ENCODE measurements at places on chromosomes 3 and 15.

DNA sequence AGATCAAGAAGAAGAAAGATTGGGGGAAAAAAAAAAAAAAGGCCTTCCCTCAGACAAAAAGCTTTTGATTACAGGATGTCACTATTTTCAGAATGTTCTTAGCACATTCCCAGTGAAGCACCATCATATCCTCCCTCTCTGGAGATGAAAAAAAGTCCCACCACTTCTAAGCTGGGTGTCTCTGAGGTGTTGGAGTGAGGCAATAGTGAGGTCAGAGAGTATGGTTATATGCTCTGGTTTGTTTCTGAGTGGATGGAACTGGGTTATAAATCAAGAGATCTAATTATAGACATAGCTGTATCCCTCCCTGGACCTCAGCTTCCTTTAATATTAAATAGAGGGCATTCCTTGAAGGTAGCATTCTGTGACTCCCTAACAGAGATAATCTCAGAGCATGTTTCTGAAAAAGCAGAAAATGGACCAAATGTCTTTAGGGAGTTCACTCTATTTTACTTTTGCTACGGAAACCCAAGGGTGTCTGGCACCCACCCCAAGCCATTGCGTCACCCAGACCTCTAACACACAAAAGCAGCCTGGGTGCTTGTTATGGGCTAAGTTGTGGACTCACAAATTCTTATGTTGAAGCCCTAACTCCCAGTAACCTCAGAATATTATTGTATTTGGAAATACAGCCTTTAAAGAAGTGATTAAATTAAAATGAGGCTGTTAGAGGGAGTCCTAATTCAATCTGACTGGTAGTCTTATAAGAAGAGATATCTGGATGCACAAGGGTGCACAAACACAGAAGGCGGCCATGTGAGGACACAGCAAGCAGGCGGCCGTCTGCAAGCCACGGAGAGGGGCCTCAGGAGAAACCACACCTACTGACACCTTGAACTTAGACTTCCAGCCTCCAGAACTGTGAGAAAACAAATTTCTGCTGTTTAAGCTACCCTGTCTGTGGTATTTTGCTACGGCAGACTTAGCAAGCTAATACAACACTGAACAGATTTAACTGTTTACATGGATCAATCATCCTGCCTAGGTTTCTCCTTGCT, 81.5 kb downstream of the MB21D2 start:
- DNase-seq: no peak

DNA sequence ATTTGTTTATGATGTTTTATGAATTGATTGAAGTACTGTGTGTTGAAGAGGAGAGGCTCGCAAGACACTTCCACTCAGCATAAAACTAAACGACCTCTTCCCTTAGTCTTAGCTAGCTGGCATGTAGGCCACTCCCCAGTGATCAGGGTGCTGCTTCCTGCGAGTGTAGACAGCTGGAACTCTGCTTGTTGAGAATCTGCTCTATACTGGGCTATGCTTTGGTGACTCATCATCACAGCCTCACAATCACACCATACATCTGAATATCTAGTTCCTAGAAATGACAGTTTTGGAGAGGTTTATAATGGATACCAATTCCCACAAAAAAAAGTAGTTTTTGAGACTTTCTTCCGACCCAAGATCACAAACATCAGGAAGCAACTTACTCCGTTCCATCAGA, 1.5 kb upstream of the SLC24A5 start:
- no peak for DNase-seq

DNA sequence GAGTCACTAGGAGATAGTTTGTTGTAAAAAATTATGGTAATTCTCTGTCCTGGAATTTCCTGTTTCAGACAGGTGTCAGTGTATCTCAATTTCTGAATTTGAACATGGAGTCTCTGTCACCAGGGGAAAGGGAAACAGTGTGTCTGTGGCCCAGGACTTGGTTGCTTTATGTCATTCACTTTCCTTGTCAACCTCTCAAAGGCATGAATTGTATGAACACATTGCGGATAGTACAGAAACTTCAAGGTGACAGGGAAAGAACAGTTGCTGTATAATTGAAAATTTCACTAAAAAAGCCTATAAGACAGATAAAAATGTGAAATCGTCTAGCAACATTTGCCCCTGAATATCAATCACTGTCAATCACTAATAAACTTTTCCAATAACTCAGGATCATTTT, 175.0 kb upstream of the DPH6 start:
- no peak for DNase-seq

- DNase-seq: no peak
Measured at GRCh38 chr15:22258398-22259150, 178.2 kb downstream of the OR4M2 start.
